ENCODE measurements at places on chromosomes 3 and 15. TPM values are rescaled to one million over a fixed set of nuclear protein-coding genes. Genes with fewer than 3 reads are reported as not detected.

- H3K4me1 ChIP-seq: no peaks in the 10 kb centered on the region
- H3K27me3 ChIP-seq: no peaks in the 10 kb centered on the region
- H3K36me3 ChIP-seq: no peaks in the 10 kb centered on the region
- no peak for DNase-seq
- H3K27ac ChIP-seq: no peak overlapping the region
- no peak overlapping the region for H3K4me3 ChIP-seq
These were observed 11.9 kb downstream of the GPR176 start for GRCh38 chr15:39908186-39908585.

DNA sequence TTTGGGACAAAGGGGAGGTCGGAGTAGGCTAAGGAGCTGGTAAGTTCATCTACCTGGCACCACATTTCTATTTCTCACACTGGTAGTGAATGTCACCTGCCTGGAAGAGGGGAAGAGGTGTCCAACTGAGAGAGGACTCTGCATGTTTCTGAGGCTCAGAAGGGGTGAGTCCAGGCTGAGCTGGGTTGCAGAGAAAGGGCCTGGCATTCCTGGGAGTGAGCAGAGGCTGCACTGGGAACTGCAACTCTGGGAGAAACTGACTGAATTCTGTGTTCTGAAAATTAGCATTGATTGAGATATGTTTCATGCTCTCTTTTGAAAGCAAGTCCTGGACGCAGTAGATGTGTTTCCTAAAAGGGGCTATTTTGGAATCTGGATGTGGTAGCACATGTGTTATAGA, 32.3 kb upstream of the ARNT2 start:
- H3K4me1 ChIP-seq: no peaks in the 10 kb centered on the region
- no peak for DNase-seq
- no peak overlapping the region for H3K4me3 ChIP-seq
- H3K36me3 ChIP-seq: no peaks in the 10 kb centered on the region
- no peak overlapping the region for H3K27ac ChIP-seq

DNA sequence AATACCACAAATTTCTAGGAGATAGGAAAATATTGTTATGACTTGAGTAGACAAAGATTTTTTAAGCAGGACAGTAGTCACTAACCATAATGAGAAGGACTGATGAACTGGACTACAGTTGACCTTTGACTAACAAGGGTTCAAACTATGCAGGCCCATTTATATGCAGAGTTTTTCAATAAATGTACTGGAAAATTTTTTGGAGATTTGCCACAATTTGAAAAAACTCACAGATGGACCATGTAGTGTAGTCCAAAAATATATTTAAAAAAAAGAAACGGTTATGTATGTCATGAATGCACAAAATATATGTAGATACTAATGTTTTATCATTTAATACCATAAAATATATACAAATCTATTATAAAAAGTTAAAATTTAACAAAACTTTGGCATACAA, 151.8 kb downstream of the LRRN1 start:
- H3K27ac ChIP-seq: no peak overlapping the region
- H3K4me1 ChIP-seq: no peaks in the 10 kb centered on the region
- no peak for DNase-seq
- no peaks in the 10 kb centered on the region for H3K27me3 ChIP-seq

DNA sequence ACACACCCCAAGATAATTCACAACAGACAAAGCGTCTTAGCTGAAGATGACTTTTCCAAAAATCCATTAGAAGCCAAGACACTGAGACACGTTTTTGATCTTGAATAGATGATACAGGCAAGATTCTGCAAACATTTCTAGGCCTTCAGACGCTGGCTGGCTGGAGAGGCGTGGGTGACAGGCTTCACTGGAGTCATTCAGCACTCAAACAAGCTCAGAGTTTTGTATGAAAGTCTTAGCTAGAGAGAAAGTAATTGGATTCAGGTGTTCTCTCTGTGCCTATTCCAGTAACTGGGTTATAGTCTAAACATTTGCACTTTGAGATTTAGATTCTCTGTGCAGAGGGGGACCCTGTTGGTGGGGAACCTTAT, 147.7 kb upstream of the BHLHE40 start:
- no peak for DNase-seq
- no peaks in the 10 kb centered on the region for H3K36me3 ChIP-seq
- H3K4me3 ChIP-seq: no peak overlapping the region
- H3K4me1 ChIP-seq: peaks cover 6% of the 10 kb centered on the region

DNA sequence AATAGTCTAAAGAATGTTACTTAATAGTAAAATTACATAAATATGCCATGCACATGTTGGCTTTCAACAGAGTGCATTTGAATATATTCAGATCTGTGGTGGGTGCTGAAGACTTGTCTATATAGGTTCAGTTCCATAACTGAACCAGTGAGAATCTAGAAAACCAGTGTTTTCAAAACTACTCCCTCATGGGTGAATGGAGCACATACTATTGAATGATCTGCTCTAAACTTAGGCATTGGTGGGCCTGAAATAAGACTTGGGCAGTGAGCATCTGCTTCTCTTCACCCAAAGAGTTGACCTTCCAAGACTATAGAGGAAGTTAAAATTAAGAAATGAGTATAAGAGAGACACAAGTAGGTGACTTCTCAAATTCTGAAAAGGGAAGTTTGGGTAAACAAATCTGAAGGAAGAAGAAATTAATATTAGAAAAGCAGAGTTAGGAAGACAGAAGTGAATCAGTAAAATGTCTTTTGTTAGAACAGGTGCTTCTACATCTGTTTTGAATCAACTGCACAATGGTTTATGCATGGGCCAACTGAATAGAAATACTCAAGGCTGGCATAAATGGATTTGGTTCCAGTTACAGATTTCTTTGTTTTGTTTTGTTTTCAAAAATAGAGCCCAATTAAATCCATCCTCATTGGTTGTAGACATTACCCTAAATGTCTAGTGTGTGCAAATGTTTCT, 19.3 kb downstream of the ALCAM start:
- no peak for DNase-seq
- no peaks in the 10 kb centered on the region for H3K4me1 ChIP-seq

DNA sequence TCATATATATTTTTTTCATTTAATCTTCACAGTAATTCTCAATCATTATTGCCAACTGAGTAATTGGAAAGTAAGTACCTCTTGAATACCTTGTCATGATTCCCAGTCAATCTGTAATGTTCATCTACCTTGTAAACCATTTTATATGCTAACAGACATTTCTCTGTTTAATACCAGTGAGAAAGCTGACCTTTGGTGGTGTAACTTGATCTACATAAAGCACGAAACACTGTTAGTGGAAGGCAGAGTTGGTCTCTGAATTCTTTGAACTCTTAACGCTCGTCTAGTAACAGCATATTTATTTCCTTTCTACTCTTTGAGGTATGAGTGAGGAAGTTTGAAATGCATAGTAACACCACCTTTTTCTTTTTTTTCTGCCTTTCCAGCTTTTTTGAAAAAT, 59.5 kb downstream of the SLC25A26 start:
- no peak for DNase-seq
- H3K36me3 ChIP-seq: no peaks in the 10 kb centered on the region
- no peaks in the 10 kb centered on the region for H3K27me3 ChIP-seq
- H3K4me1 ChIP-seq: no peaks in the 10 kb centered on the region
- no peak overlapping the region for H3K4me3 ChIP-seq

DNA sequence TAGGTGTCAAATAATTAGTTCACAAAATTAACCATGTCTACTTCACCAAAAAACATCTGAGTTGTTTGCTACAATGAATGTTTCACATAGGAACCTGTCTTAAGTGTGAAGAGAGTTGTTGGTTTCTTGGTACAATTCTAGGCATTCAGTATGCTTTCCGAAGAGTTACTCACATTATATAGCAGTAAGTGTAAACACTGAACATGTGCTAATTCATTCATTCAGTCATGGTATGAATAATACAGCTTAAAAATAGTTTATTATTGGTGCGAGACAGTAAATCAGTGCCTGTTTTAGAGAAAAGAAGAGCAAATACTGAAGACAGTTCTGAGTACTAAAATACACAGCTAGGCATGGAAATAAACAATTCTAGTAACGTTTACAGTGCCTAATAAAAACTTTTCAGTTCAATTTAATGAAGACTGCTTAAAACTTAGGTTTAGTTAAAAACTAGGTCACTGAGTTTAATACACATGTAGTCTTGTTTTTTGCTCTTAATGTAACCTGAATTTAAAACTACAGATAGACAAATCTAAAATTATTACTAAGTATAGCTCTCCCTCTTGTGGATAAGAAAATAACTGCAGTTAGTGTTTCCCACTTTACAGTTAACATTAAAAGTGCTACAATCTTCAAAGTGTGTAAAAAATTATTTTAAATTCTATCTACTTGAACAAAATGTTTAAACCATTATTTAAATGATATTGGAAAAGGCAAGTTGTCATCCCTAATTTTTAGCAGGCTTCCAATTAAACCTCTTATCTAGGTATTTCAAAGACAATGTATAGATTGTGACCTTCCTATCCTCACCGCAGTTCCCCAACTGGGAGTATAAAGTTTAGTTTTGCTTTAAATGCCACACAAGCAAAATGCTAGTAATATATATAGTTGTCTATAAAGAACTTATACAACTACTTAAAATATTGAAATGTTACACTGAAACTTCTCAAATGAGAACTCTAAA, 20.1 kb upstream of the ZCWPW2 start:
- no peaks in the 10 kb centered on the region for H3K27me3 ChIP-seq
- H3K4me1 ChIP-seq: no peaks in the 10 kb centered on the region

Gene LRRC58
- total RNA-seq: 32.1 TPM

DNA sequence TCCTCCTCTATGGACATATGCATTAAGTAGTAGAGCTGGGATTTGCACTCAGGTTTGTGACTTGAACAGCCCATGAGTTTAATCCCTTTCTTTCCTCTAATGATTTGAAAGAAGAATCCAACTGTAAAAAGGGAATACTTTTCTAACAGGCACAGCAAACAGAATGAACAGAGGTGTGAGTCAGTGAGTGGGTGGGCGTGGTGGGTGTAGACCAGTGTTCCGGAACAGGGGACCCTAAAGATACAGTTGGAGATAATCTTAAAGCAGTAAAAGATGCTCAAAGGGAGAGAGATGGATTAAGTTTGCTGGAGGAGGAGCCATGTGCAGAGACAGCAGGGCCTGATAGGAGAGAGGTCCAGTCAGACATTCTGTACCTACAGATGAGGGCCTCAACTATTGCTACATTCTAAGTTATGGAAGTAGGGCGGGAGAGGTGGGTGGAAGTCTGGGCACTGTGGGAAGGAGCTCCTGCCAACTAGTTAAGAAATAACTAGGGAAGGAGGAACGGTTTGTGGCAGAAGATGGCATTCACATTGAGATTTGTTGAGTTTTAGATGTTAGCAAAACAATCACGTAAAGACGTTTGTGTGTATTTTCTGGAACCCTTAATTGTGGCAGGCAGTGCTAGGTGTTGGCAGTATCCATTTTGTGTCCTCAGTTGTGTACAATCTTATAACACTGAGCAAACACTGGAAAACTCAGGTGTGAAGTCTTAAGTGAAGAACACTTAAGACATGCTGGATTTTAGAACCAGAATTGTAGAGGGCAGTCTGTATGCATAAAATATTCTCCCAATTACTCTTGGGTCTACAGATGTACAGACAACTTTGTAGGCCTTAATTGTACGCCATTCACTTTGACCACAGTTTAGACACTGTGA, 511.0 kb downstream of the GRM7 start:
- no peaks in the 10 kb centered on the region for H3K4me1 ChIP-seq
- H3K36me3 ChIP-seq: no peaks in the 10 kb centered on the region
- no peak overlapping the region for H3K4me3 ChIP-seq
- no peaks in the 10 kb centered on the region for H3K27me3 ChIP-seq
- DNase-seq: no peak
- H3K27ac ChIP-seq: no peak overlapping the region

DNA sequence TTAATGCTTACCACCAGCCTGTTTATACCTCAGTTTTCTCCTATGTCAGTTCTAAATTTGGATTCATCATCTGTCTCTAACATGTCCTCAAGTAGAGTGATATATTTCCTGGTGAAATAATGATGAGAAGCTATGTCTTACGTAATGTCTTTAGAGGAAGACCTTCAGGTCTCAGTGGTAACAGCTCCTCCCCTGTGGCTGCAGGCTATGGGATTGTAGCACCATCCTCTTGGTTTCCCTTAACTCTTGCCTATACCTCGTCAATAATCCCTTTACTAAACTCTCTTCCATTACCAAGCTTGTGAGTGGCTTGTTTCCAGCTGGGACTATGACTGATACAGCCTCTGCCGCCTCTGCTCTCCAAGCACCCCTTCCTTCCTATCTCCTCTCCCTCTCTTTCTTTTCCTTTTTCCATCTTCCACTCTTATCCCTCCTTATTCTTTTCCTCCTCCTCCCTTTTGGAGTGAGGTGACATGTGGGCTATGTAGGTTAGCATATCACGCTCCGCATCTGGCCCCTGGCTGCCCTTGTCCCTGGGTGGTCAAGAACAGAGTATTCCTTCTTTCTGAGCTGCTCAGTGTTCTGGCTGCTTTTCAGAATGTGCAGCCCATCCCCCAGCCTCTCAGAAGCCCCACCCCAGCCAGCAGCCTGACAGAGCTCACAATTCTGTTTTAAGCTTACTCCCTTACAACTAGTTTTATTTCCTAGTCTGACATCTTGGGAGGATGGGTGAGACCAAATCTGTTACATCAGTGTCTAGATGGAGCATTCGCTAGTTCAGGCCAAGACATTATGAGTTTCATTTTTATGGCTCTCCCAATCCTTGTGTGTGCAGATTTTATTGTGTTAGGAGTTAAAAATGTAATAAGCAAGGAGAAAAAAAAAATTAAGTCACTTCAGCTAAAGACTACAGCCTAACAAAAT, 75.0 kb upstream of the RNU6-1 start:
- H3K27me3 ChIP-seq: no peaks in the 10 kb centered on the region
- H3K4me3 ChIP-seq: no peak overlapping the region

- H3K4me3 ChIP-seq: no peak overlapping the region
- DNase-seq: no peak
- H3K27ac ChIP-seq: no peak overlapping the region
- no peaks in the 10 kb centered on the region for H3K36me3 ChIP-seq
- no peaks in the 10 kb centered on the region for H3K4me1 ChIP-seq
- no peaks in the 10 kb centered on the region for H3K27me3 ChIP-seq
These were observed 106.1 kb downstream of the OXNAD1 start for GRCh38 chr3:16370872-16371740.

Gene VPS39
- 79.0 TPM for total RNA-seq

Gene CAMP
- total RNA-seq: not detected

Gene TIMMDC1
- 54.1 TPM for total RNA-seq

Gene CYP8B1
- total RNA-seq: not detected

GRCh38 chr15:53746101-53746500, 13.4 kb downstream of the WDR72 start:
- DNase-seq: no peak
- no peaks in the 10 kb centered on the region for H3K36me3 ChIP-seq
- H3K27ac ChIP-seq: no peak overlapping the region
- H3K27me3 ChIP-seq: no peaks in the 10 kb centered on the region
- no peak overlapping the region for H3K4me3 ChIP-seq

Gene MRPS11
- 26.7 TPM for total RNA-seq

All from breast epithelium (tissue), 4 donors.